ENCODE measurements at places on chromosomes 3 and 15.

DNA sequence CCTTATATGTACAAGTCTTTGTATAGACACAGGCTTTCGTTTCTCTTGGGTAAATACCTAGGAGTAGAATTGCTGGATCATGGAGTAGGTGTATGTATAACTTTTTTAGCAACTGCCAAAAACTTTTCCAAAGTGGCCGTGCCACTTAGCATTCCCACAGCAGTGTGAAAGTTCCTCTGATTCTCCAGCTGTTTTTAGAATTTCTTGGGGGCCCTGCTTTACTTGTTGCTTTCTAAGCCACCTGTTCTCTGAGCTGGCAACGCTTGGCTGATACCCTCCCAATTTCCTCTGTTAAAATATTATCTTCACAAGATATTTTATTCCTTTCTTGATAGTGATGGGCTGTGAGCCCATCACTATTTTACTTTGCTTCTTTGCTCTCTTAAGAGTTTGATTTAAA, 19.2 kb downstream of the LIMD1 start:
- peaks cover 34% of the 10 kb centered on the region for H3K36me3 ChIP-seq
- DNase-seq: no peak
- no peaks in the 10 kb centered on the region for H3K27me3 ChIP-seq
- peaks cover 32% of the 10 kb centered on the region for H3K4me1 ChIP-seq

DNA sequence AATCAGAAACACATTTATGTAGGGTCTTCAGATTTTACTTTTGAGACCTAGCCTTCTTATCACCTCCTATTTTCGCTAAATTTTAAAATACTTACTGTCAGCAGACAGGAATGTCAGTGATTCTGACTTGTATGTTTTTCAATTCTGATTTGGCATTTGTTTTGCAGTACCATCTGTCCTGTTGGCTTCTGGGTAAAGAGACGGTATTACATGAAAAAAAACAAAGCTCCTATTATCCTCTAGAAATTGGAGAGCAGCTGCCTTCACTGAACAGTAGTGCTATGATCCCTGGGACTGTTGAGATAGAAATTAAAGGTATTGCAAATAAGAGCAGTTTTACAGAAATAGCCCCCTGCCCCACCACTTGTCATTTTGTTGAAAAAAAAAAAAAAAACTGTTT, 8.4 kb downstream of the ARMC8 start:
- H3K36me3 ChIP-seq: peaks cover 22% of the 10 kb centered on the region
- H3K27ac ChIP-seq: no peak overlapping the region
- no peak for DNase-seq
- peaks cover 17% of the 10 kb centered on the region for H3K4me1 ChIP-seq

DNA sequence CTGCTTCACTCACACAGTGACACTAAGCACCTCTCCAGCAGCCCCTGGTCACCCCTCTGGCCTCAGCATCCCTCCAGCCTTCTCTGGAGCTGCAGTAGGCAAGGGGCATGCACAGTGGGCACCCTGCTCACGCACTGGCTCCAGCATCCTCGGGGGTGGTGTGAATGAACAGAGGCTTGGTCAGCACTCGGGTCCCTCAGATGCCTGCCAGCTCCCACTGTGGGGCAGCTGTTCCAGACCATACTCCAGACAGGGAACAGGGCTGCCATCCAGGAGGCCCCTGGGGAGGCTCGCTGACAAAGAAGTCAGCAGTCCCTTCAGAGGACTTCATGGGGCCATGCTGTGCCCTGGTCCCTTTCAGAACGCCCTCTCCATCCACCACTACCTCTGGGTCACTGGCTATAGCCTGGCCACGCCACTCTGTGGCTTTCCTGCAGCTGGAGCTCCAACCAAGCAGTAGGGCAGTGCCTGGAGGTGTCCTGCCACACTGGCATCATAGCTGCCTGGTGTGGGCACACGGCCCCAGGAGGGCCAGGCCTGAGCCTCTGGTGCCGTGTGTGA, 26.3 kb downstream of the ALS2CL start:
- no peaks in the 10 kb centered on the region for H3K4me1 ChIP-seq
- no peak overlapping the region for H3K27ac ChIP-seq
- H3K4me3 ChIP-seq: no peak overlapping the region
- DNase-seq: no peak

- no peaks in the 10 kb centered on the region for H3K4me1 ChIP-seq
- H3K27ac ChIP-seq: no peak overlapping the region
- peak; percentile 70 for DNase-seq
- H3K36me3 ChIP-seq: peaks cover 2% of the 10 kb centered on the region
These were observed 62.7 kb upstream of the ZNF148 start for GRCh38 chr3:125437631-125438435.

DNA sequence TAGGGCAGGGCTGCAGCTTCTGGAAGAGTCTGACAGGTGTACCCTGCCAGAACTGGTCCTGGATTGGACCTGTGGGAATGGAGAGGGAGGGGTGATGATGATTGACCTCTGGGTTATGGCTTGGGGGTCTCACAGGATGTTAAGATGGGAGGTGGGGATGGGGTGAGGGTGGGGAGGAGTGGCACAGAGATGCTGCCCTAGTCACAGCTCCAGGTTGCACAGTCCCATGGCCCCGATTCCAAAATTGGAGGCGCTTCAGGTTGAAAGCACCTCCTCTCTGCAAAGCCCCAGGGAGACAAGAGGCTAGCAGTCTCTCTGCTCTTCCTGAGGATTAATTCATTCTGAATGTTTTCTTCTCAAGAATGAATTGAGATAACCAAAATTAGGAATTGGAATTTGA, 101.4 kb downstream of the FAM43A start:
- no peak overlapping the region for H3K27ac ChIP-seq
- H3K36me3 ChIP-seq: no peaks in the 10 kb centered on the region
- H3K4me1 ChIP-seq: no peaks in the 10 kb centered on the region
- H3K4me3 ChIP-seq: no peak overlapping the region
- DNase-seq: no peak
